ENCODE measurements at places on chromosomes 5 and 9. TPM values are rescaled to one million over a fixed set of nuclear protein-coding genes. Genes with fewer than 3 reads are reported as not detected.

- no peak for DNase-seq
These were observed 45.3 kb upstream of the AKNA start for GRCh38 chr9:114433086-114433485.

GRCh38 chr9:110066929-110067716 lies 140.8 kb downstream of the C9orf152 start:
- DNase-seq: no peak

GRCh38 chr5:4717446-4717845 lies 422.7 kb upstream of the ADAMTS16 start:
- DNase-seq: no peak

DNA sequence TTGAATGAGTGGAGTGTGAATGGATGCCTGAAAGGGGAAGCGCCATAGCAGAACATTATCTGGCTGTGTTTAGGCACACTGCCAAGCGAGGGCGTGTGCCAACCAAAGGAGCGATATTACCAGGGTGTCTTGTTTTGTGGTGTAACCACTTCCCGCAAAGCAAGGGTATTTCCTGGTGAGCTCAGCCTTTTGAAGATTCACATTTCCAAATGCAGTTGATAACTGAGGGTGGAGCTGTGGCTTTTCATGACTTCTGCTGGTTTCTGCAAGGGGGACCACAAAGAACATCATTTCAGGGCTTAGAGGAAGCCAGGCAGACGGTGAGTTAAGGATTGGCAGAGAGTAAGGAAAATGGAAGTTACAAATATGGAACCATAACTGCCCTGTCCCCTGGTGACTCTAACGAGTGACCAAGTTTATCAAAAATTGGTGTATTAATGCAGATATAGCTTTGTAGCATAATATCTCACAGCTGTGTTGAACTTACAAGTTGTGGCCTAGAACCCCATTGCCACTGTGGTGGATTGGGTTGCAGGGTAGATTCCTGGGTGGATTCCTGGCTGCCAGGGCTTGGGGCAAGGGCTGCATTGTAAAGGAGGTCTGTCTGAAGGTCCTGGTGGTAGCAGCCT lies 71.4 kb downstream of the RALGPS1 start:
- DNase-seq: no peak

DNA sequence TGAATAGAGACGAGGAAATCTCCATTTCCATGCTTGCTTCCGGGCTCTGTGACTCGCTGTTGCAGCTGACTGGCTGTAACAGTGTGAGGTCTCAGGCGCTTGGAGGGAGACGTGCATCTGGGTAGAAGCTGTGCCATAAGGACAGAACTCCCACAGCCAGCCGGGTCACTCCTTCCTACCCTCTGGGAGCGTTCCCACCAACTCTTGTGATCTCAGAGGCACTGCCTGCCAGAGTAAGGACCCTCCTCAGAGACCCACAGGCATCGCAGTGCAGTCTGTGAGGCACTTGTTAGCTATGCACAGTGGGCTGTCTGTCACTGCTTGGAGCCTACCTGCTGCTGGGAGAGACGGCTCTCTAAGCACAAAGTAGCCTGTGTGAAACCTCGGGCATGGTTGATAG lies 203.4 kb upstream of the SEMA6A start:
- DNase-seq: peak; percentile 58

The IL3 gene
- not detected for polyA plus RNA-seq

The FST gene
- 34.1 TPM for polyA plus RNA-seq

All from left kidney (tissue), 8 donors.